Esophagus squamous epithelium (tissue), 5 donors: ENCODE measurements at places on chromosomes 6 and 20.

DNA sequence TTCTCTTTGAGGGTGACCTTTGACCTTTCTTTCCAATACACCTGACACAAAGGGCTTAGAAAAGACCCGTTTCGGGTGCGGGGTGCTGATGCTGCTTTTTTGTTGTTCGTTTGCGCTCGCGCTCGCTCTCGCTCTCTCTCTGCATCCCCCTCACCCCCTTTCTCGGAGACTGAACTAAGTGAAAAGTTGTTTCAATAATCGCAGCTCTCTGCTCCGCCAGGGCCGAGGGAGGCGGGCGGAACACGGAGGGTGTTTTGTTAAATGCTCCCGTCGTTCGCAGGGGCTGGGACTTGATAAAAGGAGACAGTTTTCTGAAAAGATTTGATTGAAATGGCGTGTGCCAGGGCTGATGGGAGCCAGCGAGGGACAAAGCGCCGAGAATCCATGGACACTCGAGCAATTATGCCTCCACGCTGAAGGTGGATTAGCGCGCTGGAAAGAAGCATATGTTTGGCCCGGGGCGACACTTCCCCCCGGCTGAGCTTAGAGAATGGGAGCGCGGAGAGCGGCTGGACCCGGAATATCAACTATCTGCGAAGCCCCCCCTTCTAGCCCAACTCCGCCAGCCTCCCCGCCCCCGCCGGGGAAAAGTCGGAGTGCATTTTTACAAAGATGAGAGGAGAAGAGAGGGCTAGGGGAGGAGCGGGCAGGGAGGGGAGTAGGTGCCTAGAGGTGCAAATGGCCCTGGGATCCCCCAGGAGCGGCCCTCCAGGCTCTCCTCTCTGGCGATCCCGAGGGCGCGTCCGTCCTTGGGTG lies 25.0 kb downstream of the TFAP2A start:
- peaks cover 8% of the 10 kb centered on the region for H3K4me1 ChIP-seq
- no peak overlapping the region for H3K4me3 ChIP-seq
- H3K36me3 ChIP-seq = no peaks in the 10 kb centered on the region
- H3K27me3 ChIP-seq = no peaks in the 10 kb centered on the region
- H3K27ac ChIP-seq = no peak overlapping the region

GRCh38 chr6:85650606-85651005 lies 7.9 kb upstream of the SYNCRIP start:
- H3K36me3 ChIP-seq = no peaks in the 10 kb centered on the region
- no peak overlapping the region for H3K4me3 ChIP-seq
- H3K27ac ChIP-seq = no peak overlapping the region

- no peaks in the 10 kb centered on the region for H3K27me3 ChIP-seq
- no peak for DNase-seq
- H3K27ac ChIP-seq = no peak overlapping the region
Measured at GRCh38 chr6:150456466-150456865, 87.7 kb downstream of the IYD start.

- H3K27me3 ChIP-seq = no peaks in the 10 kb centered on the region
- peak overlapping the region; percentile 9 for H3K27ac ChIP-seq
- H3K4me3 ChIP-seq = peak overlapping the region; percentile 68
- no peaks in the 10 kb centered on the region for H3K4me1 ChIP-seq
- DNase-seq = no peak
Measured at GRCh38 chr20:43513372-43513930, 6.0 kb downstream of the L3MBTL1 start.

DNA sequence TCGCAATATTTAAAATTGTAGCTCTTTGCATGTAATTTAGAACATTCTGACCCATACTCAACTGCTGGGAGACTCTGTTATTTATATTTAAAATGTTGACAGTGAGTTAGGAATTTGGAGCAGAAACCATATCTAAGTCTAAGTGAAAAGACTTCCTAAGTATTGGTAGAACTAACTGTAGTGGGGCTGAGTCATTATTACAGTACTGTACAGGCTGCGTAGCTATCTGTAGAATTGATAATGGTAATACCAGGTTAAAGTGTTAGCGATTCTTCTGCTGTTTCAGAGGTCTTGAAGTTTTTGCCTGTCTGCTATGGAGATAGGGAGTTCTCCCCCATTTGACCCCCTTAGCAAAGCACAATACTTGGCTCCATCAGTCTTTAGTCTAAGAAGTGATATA lies 3.6 kb downstream of the TOP1 start:
- no peak overlapping the region for H3K4me3 ChIP-seq
- H3K27ac ChIP-seq = no peak overlapping the region
- no peaks in the 10 kb centered on the region for H3K27me3 ChIP-seq
- H3K36me3 ChIP-seq = no peaks in the 10 kb centered on the region

DNA sequence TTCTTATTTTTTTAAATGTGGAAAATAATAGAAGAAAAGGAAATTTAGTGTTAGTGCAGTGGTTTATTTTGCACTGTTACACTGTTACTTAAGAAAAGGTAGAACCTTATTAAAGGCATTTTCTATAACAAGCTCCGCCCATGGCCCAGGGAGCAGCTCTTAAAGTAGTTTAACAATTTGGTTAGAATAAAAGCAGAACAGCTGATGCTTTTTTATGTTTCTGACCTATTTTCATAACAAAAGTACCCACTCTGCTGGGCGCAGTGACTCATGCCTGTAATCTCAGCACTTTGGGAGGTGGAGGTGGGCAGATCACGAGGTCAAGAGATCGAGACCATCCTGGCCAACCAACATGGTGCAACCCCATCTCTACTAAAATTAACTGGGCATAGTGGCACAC lies 32.6 kb downstream of the DSTN start:
- peaks cover 75% of the 10 kb centered on the region for H3K36me3 ChIP-seq
- peaks cover 82% of the 10 kb centered on the region for H3K4me1 ChIP-seq
- no peak for DNase-seq
- no peak overlapping the region for H3K4me3 ChIP-seq
- H3K27me3 ChIP-seq = no peaks in the 10 kb centered on the region
